ENCODE measurements at places on chromosomes 2 and 18.

DNA sequence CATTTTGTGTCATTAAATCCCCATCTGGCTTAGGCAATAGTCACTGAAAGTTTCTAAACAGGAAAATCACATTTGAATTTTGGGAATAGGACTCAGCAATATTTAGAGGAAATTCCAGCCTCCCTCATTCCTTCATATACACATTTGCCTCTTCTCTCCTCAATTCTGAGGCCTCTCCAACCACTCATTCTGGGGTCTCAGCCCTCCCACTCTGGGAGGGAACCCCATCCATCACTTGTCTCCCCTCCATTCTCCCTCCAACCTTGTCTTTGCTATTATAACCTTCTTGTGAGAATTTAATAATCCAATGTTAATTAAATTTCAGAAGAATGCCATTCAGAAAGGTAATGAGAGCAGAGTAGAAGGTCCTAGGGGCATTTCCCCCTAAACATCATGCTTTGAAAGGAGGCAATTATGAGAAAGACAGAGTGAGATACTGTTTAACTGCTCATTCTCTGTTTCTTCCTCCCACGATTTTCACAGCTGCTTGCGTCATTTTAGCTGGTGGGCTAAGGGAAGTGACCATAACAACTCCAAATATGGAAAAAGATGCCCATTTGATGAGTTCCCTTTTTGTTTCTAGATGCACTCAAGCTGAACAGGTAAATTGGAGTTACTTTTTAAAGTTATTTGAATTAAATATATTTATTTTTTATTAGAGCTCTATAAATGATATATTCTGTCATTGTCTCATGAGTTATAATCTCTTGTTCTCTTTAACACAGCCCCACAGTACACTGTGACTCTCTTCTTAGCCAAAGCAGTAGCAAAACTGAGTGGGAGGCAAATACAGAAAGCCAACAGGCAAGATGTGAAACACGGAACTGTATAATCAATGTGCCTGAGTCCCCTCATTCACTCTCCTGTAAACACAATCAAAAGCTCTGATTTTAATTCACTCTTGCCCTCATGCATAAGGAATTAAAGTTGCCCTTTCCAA is 135.1 kb downstream of the DLGAP1 start:
- no peak for DNase-seq

GRCh38 chr2:94890234-94890633 is 19.0 kb downstream of the TEKT4 start:
- DNase-seq, result no peak

- no peak for DNase-seq
These were observed 319.6 kb upstream of the REV1 start for GRCh38 chr2:99809259-99809900.

DNA sequence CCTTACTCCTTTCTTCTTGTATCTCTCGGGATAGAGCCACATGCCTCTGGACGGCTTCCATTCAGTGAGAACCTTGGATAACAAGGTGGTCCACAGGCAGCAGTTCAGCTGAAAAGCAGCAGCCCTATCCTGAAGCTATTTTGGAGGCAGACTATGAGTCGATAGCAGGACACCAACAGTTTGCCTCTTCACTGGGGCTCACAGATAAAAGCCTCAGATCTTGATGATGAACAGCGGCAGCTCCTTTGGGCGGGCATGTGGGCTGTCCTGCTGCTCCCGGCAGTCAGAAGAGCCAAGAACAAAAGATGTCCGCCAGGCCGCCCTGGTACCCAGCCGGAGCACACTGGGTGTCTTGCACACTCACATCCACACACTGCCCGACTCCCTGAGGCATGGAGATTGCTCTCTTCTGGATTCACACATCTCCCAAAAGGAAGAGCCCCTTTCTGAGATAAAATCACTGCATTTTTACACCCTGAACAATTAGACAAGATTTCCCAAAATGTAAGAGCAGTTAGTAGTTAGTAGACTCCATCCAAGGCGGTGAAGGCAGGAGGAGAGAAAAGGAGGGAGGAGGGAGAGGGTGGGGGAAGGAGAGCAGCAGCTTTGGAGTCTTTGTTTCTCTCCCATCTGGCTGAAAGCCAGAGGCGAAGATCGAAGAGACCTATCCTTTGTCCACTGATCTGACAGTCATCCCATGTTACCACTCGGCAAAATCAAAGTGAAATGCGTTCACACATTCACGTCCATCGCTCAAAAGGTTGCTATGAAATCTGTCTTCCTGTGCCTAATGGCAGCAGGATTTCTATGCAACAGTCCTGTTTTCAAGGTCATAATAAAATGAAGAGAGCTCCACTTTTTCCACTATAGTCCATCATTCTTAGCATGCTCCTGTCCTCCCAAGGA is 90.1 kb upstream of the KLF7 start:
- DNase-seq, result no peak

- DNase-seq, result no peak
These were observed 8.4 kb downstream of the GPC1 start for GRCh38 chr2:240443891-240444301.

DNA sequence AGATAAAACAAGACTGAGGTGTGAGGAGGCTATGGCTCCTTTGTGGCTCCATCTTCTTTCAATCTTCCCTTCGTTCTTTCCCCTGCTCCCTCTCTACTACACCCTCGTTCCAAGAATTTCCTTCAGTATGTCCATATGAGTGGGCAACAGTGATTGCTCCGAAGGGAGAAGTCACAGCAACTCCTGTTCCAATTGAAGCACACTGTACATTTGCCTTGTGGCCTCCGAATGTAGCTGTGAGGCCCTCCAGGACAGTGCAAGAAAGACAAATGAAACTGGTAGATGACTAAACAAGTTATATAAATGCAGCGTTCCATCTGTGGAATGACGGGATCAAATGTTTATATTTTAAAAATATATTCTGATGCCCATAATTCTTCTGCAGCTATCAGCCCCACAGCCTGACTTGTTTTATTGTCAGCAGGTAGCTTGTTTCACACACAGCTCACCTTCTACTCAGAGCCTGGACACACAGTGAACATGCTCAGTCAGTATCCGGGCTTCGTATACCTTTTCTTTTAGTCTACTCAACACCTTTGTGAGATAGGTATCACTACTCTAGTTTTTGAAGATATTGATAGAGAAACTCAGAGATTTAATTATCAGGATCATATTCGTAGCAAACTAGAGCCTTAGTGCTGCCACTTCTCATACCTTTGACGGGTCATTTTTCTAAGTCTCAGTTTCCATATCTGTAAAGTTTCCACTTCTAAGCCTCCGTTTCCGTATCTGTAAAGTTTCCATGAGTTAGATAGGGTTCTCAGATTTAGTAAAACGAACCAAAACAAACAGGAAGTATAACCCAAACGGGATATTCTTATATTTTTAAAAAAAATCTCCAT is 216.7 kb upstream of the STON1 start:
- no peak for DNase-seq

DNA sequence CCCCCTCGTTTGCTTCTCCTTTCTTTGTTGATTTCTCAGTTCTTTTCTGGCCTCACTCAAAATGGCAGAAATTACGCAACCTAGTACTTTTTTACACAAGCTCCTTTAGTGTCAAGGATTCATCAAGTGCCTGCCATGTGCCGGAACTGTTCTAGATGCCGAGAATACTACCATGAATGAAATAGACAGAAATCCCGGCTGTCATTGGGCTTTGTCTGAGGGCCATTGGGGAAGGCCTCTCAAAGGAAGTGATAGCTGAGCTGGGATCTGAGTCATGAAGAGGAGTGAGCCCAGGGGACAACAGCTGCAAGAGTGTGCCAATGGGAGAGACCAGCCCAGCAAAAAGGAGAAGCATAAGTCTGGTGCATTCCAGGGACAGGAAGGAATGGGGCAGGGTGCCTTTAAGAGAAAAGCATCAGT is 34.3 kb upstream of the PPP1CB start:
- no peak for DNase-seq

DNA sequence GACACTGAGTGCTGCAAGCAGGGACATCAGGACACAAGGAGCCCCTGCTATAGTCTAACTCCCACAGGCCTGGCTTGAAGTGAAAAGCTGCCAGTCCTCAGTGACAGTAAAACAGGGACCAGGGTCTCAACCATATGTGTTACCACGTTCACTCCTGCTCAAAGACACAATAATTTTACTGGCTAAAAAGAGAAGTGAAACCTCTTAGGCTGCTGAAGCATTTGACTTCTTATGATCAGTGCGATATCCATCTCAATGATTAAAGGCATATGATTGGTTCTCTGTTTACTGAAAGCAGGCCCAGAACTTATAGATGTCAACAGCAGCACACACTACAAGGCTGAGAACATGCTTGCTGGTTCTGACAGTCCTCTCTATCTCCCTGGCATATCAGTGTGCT is 129.8 kb upstream of the LMAN1 start:
- no peak for DNase-seq

GRCh38 chr2:8392098-8392866 is 289.6 kb upstream of the ID2 start:
- DNase-seq, result no peak

DNA sequence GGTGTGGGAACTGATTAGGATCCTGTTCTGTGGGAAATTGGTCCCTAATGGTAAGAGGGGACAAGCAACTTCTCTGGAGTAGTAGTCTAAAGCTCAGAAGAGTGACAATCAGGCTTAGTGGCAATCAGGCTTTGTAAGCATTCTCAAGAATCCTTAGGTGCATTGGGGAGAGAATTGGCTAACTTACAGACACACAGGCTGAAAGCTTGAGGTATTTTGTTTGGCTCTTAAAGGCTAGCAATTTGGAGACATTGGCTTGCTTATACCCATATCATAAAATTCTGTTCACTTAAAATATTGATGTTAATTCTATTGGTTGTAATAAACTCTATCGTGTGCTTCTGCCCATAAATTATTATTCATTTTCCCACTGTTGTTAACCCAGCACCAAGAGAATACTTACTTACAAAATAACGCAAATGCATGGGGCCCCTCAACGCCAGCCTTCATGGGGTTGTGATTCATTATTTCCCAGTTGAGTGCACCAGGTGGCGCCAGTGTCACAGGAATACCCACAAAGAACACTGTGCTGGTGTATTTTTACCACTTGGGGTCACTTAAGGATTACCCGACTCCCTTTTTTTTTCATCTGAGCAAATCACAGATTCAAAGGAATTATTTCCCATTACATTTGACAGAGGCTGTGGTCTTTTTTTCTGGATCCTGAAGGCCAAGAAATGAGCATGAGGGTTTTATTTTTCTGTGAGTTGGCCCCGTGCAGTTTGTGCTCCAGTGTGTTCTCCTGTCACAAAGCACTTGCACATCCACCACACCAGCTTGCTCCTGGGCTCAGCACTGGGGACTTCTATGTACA is 45.5 kb downstream of the DDX1 start:
- DNase-seq, result peak; percentile 51

DNA sequence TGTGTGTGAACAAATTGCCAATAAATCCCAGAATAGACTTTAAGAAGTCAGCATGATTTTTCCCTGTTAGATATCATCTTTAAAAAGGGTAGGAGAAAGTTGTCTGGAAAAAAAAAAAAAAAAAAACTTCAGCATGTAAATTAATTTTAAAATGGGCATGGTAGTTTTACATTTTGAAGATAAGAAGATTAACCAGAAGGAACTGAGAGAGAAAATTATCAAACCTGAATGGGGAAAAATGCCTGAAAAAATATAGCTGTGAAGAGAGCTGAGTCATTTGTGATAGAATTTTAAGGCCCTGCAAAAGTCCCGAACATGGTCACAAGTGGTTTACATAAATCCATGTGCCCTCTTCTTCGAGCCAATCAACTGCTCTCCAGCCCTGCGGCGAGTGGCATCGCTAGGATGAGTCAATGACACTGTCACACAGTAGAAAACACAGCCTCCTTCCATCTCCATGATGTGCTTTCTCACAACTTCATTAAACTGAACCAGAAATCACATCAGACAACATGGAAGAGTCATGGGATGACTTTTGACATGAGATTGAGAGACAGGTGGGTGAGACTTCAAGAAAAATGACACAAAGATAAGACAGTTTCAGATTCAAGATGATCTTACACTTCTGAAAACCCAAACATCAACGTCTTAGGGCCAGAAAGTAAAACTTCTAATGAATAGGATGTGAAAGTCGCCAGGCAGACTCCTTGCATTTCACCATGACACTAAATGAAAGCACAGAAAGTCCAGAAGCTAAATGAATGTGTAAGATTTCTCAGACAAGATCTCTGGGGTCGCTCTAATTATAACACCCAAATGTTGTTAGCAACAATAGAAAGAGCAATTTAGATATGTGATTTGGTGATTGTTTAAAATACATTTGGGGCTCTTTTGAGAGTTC is 273.0 kb upstream of the ID2 start:
- peak; percentile 25 for DNase-seq

DNA sequence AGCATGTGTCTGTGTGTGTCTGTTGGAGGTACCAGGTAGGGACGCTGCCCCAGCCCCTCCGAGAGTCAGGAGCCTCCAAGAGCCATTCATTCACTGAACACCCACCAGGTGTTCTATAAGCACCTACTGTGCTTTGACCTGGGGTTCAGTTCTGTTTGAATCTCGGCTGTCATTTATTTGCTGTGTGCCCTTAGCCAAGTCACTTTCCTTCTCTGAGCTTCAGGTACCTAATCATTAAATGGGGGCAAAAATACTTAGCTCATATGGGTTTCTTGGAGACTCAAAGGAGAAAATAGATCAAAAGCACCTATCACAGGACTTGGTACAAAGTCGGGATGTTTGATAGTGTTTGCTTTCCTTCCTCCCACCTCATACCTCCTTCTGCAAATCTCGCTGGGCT is 13.2 kb downstream of the ASIC4 start:
- DNase-seq, result no peak

DNA sequence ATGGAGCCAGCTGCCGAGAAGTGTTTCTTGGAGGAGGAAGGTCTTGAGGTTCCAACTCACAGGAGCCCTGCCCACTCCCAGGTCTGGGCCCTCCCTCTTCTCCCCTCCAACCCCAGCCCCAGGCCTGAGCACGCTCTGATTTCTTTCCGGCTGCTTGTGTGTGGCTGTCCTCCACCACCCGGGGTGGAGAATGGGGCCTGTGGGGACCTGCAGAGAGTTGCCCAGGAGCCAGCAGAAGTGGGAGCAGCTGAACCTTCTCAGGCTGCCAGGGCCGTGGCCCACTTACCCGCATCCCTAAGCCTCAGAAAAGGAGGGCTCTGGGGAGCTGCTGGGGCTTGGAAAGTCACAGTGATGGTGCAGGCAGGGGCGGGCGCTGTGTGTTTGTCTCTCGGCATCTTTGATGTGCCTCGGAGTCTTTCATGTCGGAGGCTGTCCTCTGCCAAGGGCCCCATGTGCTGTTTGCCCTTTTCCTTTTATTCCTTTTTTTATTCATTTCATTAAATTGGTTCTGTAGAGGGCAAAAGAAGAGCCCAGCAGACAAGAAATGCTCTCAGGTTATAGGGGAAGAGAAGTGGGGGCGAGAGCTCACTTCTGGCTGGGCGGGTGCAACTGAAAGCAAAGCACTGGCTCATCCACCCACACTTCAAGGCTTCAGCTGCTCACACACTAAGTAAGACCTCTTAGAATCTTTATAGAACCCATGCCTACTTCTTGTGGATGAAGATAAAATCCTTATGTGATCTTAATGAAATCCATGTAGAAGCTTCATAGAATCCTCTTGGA is 52.5 kb downstream of the SDC1 start:
- no peak for DNase-seq

All from activated gamma-delta T cell treated with Interleukin-2 at 50 U/mL for 16 hours (primary cell).